AG04449 (cell line): ENCODE measurements at places on chromosomes 1 and 21.

DNA sequence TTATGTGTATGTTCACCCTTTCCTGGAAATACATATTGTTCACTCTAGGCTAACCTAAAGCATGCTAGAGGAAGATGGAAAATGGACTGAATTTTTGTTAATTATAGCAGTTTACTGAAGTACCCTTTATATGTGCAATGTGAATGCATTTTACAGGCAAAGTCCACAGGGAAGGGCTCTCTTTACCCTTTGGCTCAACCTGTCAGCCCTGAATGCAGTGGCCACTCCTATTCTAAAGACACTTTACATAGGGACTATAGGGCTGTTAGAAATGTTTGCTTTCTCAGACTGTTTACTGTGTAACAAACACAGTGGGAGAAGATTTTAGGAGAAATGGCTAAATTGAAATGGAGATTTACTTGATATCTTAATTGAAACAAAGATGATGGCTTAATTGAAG lies 78.5 kb downstream of the BRINP2 start:
- DNase-seq: no peak

- DNase-seq: no peak
Observed at GRCh38 chr21:33019885-33020557, 5.7 kb upstream of the OLIG2 start.

- no peak for DNase-seq
Observed at GRCh38 chr1:27438621-27439061, 46.2 kb downstream of the GPR3 start.

DNA sequence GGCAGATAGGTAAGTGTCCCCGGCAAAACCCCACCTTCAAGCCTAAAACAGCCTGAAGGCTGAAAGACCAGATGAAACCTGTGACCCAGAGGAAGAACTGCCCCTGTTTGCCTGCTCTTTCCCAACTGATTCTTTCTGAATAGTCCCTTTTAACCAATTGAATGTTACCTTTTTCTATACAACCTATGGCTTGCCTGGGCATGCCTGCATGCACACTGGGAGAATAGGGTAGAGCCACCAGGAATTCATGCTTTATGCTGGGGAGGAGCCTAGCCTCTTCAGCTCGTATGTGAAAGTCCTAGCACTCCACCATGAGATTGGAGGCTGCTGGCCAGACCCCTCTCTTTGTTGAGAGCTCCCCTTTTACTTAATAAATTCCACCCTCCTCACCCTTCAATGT lies 340.0 kb downstream of the PTBP2 start:
- DNase-seq: no peak

GRCh38 chr1:89790592-89790991 lies 30.2 kb upstream of the LRRC8D start:
- no peak for DNase-seq

GRCh38 chr1:63663301-63663700 lies 70.1 kb downstream of the PGM1 start:
- DNase-seq: no peak

- no peak for DNase-seq
Observed at GRCh38 chr1:61441723-61442262, 283.1 kb downstream of the TM2D1 start.

GRCh38 chr1:37448691-37449417 lies 25.5 kb upstream of the ZC3H12A start:
- no peak for DNase-seq

DNA sequence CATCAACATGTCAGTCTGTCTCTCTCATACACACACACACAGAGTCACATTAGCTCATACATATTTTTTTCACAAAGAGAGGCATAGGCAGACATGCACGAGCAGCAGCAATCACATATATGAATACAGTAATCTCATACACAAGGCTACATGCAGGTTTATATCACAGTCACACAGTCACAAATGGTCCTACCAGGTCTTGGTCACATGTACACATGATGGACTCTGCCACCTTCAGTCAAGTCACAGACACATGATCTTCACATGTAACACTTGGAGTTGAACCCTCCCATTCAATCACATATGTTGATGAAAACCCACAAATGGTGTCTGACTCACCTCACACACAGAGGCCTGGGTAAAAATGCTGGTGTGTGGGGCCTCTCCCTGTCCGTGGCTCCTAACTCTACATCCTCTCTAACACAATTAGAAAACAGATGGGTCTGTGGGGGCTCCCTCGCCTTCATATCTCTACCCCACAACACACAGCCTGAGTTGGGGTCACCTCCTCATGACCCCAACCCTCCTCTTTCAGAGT lies 27.9 kb downstream of the RIMS3 start:
- no peak for DNase-seq

- no peak for DNase-seq
Observed at GRCh38 chr1:242083742-242084141, 84.8 kb upstream of the MAP1LC3C start.

GRCh38 chr1:53878492-53879105 lies 11.0 kb downstream of the YIPF1 start:
- DNase-seq: no peak

GRCh38 chr1:203675596-203676347 lies 49.1 kb downstream of the ATP2B4 start:
- DNase-seq: no peak

DNA sequence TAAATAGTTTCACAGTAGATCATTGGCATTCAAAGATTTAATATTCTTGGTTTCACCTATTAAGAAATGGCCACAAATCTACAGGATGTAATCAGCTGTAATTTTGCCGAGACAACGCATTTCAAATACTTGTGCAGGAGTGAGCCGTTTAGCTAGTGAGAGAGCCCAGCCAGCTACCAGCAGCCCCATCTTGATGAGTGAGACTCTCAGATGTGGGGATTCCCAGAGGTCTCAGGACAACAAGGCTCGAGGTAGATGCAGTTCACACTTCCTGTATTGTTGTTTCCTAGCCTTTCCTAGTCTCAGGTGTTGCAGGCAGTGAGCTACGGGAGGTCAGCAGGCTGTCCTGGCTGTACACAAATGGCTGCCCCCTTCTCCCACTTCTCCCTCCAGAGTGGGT lies 108.6 kb downstream of the PBX1 start:
- no peak for DNase-seq

DNA sequence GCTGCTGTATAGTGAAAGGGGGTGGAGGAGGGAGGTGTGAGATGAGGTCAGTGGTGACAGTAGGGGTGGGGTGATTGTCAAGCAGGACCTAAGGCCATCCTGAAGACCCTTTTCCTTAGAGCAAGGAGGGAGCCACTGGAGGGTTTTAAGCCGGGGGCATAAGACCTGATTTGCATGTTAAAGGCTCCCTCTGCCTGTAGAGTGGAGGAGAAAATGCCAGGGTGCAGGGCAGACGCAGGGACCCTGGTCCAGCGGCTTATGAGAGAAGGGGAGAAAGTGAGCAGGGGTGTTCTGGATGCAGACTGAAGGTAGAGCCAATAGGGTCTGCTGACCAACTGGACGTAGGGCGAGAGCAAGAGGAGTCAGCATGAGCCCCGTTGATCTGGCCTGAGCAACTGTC lies 154.1 kb downstream of the TRABD2B start:
- no peak for DNase-seq

GRCh38 chr1:98025858-98026257 lies 105.0 kb upstream of the DPYD start:
- no peak for DNase-seq
